ENCODE measurements at places on chromosomes 4 and X.

- no peak for DNase-seq
Measured at GRCh38 chr4:170124406-170124805, 34.6 kb upstream of the AADAT start.

DNA sequence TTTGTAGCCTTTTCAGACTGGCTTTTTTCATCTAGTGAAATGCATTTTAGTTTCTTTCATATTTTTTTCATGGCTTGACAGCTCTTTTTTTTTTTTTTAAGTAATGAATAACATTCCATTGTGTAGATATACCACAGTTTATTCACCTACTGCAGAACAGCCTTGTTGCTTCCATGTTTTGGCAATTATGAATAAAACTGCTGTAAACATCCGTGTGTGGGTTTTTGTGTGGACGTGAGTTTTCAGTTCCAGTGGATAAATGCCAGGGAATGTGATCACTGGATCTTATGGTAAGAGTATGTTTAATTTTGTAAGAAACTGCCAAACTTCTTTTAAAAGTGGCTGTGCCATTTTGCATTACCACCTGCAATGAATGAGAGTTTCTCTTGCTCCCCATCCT, 160.8 kb downstream of the SOWAHB start:
- DNase-seq, result no peak

DNA sequence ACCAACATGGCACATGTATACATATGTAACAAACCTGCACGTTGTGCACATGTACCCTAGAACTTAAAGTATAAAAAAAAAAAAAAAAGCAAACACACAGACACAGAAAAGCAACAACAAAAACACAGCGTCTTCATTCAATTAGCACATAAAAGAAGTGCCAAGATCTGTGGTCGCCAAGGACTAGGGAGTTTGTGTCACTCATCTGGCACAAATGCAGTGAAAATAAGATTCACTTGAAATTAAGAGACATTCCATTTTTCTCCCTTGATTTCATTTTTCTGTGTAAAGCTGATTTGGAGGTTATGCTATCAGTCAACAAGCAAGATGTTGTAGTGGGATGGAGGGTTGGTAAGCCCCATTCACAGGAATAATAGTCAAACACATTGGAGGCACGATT, 115.3 kb downstream of the FAT4 start:
- no peak for DNase-seq

DNA sequence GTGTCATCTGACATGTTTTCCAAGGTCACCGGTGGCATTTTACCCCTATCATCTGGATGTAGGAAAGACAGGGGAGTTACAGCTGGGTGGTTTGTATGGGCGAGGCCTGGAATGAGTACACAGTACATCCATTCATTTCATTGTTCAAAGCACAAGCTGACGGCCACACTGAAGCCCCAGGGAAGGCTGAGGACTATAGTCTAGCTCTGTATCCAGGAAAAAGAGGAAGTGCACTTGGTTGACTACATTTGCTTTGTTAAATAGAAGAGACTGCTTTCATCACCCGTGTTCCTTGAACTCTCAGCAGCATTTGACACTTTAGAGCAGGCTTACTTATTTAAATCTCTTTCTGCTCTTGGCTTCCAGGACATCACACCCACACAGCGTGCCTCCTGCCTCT, 1041.0 kb upstream of the TENM3 start:
- peak; percentile 51 for DNase-seq

- no peak for DNase-seq
Measured at GRCh38 chrX:42694260-42694815, 83.6 kb downstream of the PPP1R2C start.

DNA sequence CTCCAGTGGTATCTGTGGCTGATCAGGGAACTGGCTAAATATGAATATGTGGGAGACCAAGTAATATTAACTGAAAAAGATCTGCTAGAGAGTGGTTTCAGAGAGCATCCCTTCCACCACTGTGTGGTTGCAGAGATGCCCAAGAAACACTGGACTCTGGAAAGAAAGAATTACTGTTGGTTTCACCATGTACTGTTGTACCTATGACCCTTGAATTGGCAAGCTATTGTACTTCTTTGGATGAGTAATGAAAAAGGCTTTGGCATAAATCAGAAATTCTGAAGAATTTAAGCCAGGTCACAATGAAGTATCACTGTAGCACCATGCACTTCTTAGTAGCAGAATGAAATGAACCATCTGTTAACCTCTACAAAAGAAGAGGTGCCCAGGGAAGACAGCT, 134.4 kb upstream of the INTU start:
- DNase-seq, result no peak

- no peak for DNase-seq
Measured at GRCh38 chrX:145727476-145727875, 90.2 kb upstream of the SLITRK2 start.

DNA sequence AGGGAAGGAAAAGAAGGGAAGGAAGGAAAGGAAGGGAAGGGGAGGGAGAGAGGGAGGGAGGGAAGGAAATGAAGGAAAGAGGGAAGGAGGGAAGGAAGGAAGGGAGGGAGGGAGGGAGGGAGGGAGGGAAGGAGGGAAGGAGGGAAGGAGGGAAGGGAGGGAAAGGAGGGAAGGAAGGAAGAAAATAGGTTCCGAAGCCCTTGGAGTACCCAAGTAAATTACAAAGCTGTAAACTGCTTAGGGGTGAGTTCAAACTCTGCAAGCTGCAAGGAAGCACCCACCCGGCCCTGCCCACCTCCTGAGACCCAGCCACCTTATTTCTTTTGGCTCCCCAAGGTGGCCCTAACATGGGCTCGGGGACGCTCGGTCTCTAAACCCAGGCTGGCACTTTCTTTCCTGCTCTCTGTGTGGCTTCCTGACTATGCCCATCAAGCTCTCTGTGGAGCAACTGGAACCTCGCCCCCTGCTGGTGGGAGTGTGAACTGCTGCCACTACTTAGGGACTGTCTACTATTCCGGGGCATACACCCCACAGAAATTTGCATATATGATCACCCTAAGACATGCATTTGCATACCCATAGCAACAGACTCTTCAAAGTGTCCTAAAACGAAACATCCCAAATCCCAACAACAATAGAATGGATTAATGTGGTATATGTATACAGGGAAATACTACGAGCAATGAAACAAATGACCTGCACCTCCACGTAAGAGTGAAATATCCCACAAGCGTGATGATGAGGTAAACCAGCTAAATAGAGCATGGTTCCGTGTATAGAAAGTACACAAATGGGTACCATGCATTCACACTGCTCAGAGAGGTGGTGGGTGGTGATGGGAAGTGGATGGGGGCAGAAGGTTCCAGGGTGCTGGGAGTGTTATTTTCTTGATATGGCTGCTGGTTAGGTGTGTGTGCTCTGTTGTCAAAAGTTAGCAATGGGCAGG, 151.7 kb upstream of the TBL1X start:
- DNase-seq, result no peak
